ENCODE measurements at places on chromosomes 7 and 10.

- DNase-seq, result peak; percentile 19
Observed at GRCh38 chr7:24199978-24200377, 84.0 kb upstream of the NPY start.

DNA sequence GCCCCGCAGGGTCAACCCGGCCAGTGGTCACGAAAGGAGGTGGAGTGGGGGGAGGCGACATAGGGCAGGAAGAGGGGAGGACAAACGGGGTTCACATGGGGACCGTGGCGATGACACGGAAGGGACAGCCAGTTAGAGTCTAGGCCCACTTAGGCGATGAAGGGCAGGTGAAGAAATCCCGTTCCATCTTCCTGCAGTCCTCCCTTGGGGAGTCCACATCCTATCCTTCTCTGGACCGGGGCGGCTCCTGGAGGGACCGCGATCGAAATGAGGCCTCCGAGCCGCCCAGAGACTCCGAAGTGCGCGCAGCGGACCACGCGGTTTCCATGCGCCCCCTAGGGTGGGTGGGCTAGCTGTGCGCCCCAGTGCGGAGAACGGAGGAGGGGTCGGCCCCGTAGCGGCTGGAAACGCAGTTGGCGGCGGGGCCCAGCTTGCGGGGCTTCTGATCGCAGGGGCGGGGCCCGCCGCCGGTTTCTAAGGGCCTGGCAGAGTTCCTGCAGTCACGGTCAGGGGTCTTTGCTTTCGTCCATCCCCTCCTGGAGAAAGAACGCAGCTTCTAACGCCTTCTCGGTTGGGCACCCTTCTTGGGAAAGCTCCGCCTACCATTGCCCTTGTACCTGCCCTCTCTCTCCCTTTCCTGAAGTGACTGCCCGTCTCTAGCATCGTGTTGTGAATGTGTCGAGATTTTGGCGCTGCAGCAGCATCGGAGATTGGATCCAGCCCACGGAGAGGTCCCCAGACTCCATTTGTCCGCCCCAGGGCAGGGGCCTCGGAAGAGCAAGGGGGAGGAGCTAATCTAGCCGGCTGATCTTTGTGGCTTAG lies 17.9 kb upstream of the TMEM225B start:
- peak; percentile 45 for DNase-seq

GRCh38 chr10:26628395-26628794 lies 69.1 kb upstream of the PDSS1 start:
- DNase-seq, result no peak

GRCh38 chr10:111113961-111114757 lies 37.3 kb downstream of the ADRA2A start:
- no peak for DNase-seq

DNA sequence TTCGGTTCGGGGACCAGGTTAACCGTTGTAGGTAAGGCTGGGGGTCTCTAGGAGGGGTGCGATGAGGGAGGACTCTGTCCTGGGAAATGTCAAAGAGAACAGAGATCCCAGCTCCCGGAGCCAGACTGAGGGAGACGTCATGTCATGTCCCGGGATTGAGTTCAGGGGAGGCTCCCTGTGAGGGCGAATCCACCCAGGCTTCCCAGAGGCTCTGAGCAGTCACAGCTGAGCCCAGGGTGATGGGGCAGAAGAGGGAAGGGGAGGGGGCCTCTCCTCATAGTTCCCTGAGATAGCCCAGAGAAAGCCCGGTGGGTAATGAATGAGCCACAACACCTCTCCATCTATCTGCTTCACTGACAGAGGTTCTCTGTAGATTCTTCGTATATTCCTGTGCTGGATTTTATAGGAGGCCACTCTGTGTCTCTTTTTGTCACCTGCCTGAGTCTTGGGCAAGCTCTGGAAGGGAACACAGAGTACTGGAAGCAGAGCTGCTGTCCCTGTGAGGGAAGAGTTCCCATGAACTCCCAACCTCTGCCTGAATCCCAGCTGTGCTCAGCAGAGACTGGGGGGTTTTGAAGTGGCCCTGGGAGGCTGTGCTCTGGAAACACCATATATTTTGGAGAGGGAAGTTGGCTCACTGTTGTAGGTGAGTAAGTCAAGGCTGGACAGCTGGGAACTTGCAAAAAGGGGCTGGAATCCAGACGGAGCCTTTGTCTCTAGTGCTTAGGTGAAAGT lies 16.4 kb downstream of the PRSS2 start:
- no peak for DNase-seq

GRCh38 chr10:71205468-71205867 lies 6.9 kb upstream of the UNC5B start:
- no peak for DNase-seq

DNA sequence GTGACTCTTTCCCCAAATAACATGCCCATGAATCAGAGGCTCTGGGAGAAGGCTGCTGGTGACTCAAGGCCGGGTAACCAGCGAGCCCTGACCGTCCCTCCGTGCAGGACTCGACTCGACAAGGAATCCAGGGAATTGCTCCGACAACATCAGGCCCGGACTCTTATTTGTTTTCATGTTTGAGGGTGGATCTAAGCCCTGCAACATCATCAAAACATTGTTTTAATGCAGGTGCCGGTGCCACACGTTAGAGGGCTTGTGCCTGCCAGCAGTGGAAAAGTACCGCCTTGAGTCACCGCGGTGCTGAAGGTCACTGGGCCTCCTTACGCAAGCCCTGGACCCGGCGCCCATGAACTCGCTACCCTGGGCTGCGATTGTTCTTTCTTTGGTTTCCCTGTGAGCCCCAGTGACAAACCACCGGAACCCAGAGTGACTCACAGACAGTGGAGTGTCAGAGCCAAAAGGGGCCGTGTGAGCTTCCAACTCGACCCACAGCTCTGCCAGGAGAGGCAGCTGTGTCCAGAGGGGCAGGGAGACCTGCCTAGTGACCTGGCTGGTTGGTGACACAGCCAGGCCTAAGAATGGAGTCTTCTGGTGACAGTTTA lies 139.4 kb upstream of the SHH start:
- peak; percentile 73 for DNase-seq

- no peak for DNase-seq
Observed at GRCh38 chr10:49070701-49071100, 44.6 kb downstream of the VSTM4 start.

GRCh38 chr10:52050429-52051047 lies 263.5 kb upstream of the DKK1 start:
- DNase-seq, result no peak

- no peak for DNase-seq
Observed at GRCh38 chr7:2192831-2193534, 39.8 kb downstream of the MAD1L1 start.

- peak; percentile 69 for DNase-seq
Observed at GRCh38 chr10:108684431-108684830, 1238.9 kb downstream of the XPNPEP1 start.

DNA sequence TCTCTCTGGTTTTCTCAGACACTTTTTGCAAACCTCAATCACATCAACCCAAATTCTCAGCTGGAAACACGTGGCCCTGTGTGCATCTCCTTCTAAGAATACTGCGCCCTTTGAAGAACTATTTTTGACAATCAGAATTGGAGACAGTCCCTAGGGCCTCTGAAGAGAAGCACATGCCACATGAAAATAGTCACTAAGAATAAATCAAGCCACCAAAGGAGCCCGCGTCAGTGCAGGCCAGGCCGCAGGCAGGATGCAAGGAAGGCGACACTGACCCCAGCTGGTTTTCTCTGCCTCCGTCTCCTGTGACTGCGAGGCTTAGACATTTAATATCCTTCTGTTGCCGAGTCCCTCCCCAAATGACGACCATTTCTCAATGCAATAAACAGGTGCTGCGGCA lies 88.0 kb upstream of the ADAM12 start:
- peak; percentile 61 for DNase-seq

DNA sequence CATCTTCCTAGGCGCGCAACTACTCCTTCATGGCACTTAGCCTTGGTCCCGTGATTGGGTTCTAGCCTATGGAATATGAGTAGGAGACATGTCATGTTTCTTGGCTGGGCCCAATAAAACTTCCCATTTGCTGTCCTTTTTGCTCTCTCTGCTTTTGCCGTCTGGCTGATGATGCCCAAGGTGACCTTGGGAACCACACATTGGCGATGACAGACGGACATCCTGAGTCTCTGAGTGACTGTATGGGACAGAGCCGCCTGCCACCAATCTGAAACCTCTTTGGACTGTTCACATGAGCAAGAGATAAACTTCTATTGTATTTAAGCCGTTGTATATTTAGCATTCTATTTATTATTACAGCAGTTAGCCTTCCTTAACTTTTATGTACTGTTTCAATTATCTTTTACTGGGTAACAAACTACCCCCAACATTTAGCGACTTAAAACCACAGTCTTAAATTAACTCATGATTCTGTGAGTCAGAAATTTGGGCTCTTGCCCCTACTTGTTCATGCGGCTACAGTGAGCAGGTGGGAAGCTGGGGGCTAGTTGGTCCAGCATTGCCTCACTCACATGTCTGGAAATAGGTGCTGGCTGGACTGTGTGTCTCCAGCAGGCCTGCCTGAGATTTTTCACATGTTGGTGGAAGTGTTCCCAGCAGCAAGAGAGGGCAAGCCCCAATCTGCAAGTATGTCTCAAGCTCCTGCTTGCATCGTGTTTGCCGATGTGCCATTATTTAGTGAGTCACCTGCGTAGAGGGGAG lies 71.7 kb downstream of the NOD1 start:
- DNase-seq, result peak; percentile 46

- DNase-seq, result no peak
Observed at GRCh38 chr10:11601670-11602069, 9.8 kb downstream of the USP6NL start.

DNA sequence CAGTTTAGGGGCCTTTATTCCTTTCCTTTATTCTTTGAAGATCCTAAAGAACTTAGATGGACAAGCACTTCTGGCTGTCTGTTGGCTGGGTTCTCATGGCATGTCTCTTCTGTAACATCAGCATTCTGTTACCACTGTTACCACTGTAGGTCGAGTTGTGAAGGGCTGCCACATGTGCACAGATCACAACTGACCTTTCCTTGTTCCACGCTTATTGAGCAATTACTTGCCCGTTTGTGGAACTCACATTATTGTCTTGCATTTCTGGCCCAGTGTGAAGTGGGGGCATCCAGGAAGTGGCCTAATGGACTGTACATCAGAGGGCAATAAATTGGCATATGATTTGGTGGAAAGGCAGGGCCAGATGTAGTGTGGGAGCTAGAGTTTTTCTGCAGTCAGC lies 23.7 kb downstream of the GBF1 start:
- DNase-seq, result no peak

DNA sequence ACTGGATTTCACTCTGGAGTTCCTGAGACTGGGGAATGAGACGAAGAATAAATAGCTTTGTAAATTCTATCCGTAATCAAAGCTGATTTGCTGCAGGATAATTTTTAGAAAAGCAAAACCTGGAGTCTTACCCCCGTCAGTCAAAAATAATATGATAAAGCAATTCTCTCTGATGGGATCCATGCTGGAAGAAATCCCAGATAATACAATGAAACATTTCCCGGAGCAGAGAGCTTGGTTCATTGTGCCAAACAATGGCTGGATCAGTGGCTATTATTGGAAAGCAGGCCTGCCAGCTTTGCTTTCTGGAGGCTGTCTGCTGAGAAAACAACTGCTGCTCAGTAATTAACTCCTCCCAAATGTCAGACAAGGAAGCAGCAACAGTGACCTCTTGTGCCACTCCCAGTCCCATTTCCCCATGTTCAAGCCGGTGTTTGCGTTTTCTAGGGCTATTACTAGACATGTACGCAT lies 609.4 kb upstream of the PCDH15 start:
- DNase-seq, result peak; percentile 13

GRCh38 chr10:90286941-90287340 lies 570.9 kb downstream of the HTR7 start:
- DNase-seq, result no peak

DNA sequence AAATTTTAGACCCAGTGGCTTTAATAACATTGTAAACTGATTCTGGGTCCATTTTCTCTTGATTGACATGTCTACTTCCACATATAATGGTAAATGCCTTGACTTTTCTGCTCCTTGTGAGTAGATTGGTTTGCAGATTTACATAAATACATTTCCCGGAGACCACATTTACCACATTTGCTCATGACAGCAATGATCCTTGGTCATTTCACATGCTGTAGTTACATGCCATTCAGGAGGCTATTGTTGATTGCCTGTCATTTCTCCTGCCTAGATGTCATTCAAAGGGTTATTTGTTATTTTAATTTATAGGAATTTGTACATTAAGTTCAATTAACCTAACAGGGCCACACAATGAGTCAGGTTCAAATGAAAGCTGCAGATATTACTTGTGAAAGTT lies 280.5 kb downstream of the CNTNAP2 start:
- DNase-seq, result no peak

DNA sequence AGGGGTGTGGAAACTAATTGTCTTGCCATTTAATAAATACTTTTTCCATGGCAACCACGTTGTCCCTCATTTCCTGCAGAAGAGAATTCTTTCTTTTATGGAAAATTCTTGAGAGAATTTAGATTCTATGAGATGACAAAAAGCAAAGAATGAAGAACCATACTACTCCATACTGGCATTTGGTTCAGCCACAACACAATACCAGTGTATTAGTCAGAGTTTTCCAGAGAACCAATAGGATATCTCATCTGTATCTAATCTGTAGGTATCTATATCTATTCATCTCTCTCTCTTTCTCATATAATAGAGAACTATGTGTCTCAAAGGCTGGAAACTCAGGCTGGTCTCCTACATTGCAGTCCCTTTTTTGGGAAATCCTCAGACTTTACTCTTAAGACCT lies 44.6 kb upstream of the NAMPT start:
- peak; percentile 39 for DNase-seq

DNA sequence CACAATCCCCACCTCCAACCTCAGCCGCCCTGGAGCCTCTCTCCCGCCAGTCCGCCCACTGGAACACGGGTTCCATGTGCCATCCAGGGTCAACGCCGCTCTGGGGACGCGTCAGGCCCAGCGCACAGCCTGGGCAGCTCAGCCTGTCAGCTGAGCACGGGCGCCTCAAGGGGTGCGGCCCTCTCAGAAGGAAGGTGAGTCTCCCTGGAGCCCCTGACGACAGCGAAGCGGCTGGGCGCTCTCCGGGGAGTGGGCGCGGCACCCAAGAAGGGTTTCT lies 1.2 kb upstream of the SLC18A3 start:
- DNase-seq, result no peak

DNA sequence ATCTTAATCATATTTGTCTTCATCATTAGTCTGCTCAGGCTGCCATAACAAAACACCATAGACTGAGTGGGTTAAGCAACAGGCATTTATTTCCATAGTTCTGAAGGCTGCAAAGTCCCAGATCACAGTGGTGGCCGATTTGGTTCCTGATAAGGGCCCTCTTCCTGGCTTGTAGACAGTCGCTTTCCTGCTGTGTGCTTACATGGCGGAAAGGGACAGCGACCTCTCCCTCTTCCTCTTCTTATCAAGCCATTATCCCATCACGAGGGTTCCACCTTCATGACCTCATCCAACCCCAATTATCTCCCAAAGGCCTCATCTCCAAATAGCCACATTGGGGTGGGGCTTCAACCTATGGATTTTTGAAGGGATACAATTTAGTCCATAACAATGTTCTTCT lies 84.0 kb downstream of the LYZL1 start:
- no peak for DNase-seq

GRCh38 chr7:126449611-126450268 lies 803.0 kb downstream of the GRM8 start:
- no peak for DNase-seq
